Fibroblast of lung (primary cell): ENCODE measurements at places on chromosomes 11 and 22. TPM values are rescaled to one million over a fixed set of nuclear protein-coding genes. Genes with fewer than 3 reads are reported as not detected.

Gene EML3
- 17.5 and 20.5 TPM in 2 replicates for total RNA-seq

Gene THY1
- total RNA-seq = 105 and 292 TPM in 2 replicates

Gene DEFB108B
- total RNA-seq = not detected in 2 replicates

Gene NRGN
- 0.17 TPM in 1 of 2 replicates, not detected in the other for total RNA-seq

Gene DRICH1
- total RNA-seq = 0.26 TPM in 1 of 2 replicates, not detected in the other

Gene TPST2
- total RNA-seq = 17.7 and 35.0 TPM in 2 replicates

Gene NEU3
- 6.2 and 6.6 TPM in 2 replicates for total RNA-seq

Gene KDM4E
- total RNA-seq = not detected in 2 replicates

Gene ZC3H12C
- 8.5 and 10.1 TPM in 2 replicates for total RNA-seq

Gene CASP1
- 82.2 and 115 TPM in 2 replicates for total RNA-seq

Gene LSP1
- 1.8 and 6.7 TPM in 2 replicates for total RNA-seq

Gene HDHD5
- 16.2 and 17.7 TPM in 2 replicates for total RNA-seq

Gene YWHAH
- total RNA-seq = 63.4 and 77.5 TPM in 2 replicates

Gene TYR
- not detected in 2 replicates for total RNA-seq

Gene ZP1
- total RNA-seq = under 0.01 TPM in 1 of 2 replicates, not detected in the other

Gene IL17REL
- under 0.01 TPM in 1 of 2 replicates, not detected in the other for total RNA-seq

Gene FGF3
- total RNA-seq = not detected in 2 replicates

Gene TSPAN32
- 0.17 and 0.26 TPM in 2 replicates for total RNA-seq

Gene IL10RA
- 0.17 and 0.26 TPM in 2 replicates for total RNA-seq

Gene PLA2G3
- 0.33 TPM in 1 of 2 replicates, not detected in the other for total RNA-seq

Gene TRIM6
- 4.9 and 8.6 TPM in 2 replicates for total RNA-seq

Gene BIRC3
- total RNA-seq = 3.3 TPM in 2 replicates

Gene APOA1
- 0.26 TPM in 1 of 2 replicates, not detected in the other for total RNA-seq

Gene LINC01488
- not detected in 2 replicates for total RNA-seq

Gene MYBPC3
- total RNA-seq = not detected in 2 replicates

Gene CRYBB1
- total RNA-seq = not detected in 2 replicates

Gene OR2AT4
- not detected in 2 replicates for total RNA-seq

Gene MS4A4E
- total RNA-seq = not detected in 2 replicates

Gene JAML
- total RNA-seq = not detected in 2 replicates

Gene MMP8
- total RNA-seq = under 0.01 TPM in 1 of 2 replicates, not detected in the other

Gene OR4D5
- not detected in 2 replicates for total RNA-seq

Gene CATSPER1
- not detected in 2 replicates for total RNA-seq

Gene HORMAD2
- total RNA-seq = not detected in 2 replicates

Gene APOBEC3A
- not detected in 2 replicates for total RNA-seq
